ENCODE measurements at places on chromosomes 7 and 10.

GRCh38 chr10:31936933-31937332, 8.3 kb upstream of the ARHGAP12 start:
- DNase-seq = no peak

DNA sequence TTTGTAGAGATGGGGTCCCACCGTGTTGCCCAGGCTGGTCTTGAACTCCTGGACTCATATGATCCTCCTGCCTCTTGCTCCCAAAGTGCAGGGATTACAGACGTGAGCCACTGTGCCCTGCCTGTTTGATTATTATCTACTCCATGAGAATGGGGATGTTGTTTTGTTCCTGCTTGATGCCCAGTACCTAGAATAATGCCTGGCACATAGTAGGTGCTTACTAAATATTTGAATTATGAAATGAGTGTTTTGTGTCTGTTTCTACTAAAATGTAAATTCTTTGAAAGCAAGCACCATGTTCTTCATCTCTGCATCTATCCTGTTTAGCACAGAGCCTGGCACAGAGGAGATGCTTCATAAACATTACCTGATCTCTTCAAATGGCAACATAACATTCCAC, 40.9 kb downstream of the ZNF783 start:
- no peak for DNase-seq

DNA sequence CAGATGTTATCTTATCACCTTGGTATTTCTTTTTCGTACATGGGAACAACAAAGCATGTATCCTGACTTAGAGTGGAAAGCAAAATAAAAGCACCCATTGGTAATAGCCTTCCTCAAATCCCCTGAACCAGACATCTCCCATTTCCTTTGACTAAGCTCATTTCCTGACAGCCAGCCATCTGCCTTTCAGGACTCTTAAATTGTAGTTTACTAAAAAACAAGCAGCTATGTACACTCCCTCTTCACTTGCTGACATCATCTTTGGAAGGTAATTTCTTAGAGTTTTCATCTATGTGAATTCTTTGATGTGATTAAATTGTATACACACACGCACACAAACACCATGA, 40.7 kb downstream of the ARL4A start:
- DNase-seq = no peak

GRCh38 chr7:29271319-29271658, 76.7 kb downstream of the CHN2 start:
- no peak for DNase-seq

GRCh38 chr10:118754229-118754555, 578 bp downstream of the CACUL1 start:
- peak; percentile 49 for DNase-seq

DNA sequence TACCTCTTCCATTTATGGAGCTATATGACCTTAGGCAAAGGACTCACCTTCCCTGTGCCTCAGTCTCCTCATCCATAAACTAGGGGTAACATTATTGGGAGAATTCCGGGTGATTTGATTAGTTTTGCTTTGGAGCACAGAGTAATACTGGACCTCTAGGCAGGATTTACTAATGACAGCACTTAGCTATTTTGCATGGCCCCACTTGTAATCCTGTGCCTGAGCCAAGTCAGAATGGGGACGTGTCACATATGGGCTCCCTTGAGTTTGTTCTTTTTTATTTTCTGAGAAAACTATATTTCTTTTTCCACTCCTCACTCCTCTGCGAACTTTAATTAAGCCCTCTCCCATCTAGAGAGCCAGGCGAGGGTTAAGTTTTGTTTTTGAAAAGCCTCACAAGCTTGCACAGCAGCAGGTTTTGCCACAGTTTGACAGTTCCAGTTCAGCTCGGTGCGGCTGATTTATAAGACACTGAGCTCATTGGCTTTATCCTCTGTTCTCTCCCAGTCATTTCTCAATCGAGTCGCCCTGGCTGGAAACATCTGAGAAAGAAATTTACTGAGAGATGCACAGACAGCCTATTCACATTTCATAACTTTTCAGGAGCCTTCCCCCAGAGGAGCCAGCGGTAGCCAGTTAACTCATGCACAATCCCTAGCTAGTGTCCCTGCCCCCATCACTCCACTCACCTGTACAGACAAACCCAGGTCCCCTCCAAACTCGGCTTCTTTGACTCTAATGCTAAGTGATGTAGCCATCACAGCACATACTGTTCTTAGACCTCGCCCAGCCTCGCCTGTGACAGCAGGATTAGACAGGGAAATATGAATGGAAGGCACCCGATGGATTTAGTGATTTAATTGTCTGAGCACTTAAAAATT, 441.9 kb upstream of the NPVF start:
- DNase-seq = no peak

GRCh38 chr10:97861097-97861750, 11.6 kb downstream of the GOLGA7B start:
- peak; percentile 87 for DNase-seq

- no peak for DNase-seq
Observed at GRCh38 chr7:72057796-72058195, 354.3 kb downstream of the CALN1 start.

DNA sequence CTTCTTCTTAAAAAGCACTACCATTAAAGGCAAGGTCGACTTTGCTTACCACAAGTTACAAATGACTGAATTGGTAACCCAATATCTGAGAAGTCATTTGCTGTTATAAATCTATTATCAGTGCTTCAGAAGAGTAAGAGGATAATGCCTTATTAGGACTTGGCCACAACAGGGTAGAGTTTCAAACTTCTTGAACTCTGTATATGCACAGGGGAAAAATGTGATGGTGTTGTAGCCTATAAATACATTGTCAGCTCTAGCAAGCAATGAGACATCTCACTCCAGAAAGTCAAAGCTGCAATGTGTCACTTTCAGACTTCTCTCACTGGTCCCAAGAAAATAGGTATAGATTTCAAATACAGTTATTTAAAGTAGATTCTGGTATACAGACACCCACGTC, 9.3 kb downstream of the TFEC start:
- DNase-seq = no peak

- DNase-seq = no peak
Observed at GRCh38 chr10:104922810-104923209, 281.7 kb downstream of the SORCS3 start.

DNA sequence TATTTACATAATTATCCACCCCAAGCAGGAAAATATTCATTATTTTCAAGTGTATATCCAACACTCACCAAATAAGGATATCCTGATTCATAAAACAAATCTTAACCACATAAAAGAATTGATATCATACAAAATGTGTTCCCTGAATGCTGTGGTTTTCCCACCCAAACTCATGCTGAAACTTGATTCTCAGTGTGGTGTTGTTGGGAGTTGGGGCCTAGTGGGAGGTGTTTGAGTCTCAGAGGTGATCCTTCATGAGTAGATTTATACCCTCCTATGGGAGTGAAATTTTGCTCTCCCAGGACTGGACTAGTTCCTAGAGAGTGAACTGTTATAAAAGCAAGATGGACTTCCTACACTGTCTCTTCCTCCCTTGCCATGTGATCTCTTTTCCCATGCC, 1028.3 kb downstream of the SORCS1 start:
- DNase-seq = peak; percentile 8

GRCh38 chr10:86837663-86838062, 81.2 kb downstream of the BMPR1A start:
- no peak for DNase-seq

DNA sequence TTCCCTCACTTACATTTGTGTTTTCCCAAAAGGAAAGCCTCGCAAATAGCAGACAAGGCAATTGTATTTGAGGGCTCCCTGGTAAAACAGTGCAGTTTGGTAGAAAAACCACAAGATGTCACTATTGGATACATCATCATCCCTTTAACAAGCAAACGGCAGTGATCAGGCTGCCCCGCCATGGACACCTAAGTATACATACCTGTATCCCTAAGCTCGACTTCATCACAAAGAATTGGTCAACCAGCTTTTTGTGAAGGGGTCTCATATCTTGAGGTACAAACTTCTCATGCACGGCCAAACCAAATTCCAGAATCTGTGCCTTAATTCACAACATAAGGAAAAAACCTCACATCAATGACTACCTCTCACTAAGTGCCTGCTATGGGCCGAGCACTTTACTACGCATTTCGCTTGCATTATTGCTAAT, 179.5 kb upstream of the IMMP2L start:
- peak; percentile 67 for DNase-seq

GRCh38 chr7:135575296-135575695, 17.6 kb downstream of the NUP205 start:
- no peak for DNase-seq

GRCh38 chr7:17564678-17565212, 266.3 kb downstream of the AHR start:
- DNase-seq = peak; percentile 75

GRCh38 chr10:79335470-79336235, 11.6 kb upstream of the PPIF start:
- no peak for DNase-seq

GRCh38 chr10:17029581-17030271, 99.9 kb downstream of the CUBN start:
- DNase-seq = peak; percentile 89

DNA sequence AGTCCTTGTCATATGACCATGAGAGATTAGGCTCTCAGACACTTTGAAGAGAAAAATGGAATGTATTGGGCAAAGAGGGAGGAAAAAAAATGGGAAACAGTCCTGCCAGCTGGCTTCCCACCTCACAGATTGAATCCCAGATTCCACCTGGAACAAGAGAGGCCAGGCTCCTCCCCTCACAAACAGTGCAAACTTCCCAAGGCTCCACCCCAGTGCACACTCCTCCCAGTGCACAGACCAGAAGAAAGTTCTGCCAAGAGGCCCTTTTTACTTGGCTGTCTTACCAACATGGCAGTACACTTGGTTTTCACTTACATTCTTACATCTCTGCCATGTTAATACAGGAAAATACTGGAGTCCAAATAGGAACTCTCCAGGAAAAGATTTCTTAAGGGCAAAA, 202.3 kb downstream of the AHR start:
- no peak for DNase-seq

DNA sequence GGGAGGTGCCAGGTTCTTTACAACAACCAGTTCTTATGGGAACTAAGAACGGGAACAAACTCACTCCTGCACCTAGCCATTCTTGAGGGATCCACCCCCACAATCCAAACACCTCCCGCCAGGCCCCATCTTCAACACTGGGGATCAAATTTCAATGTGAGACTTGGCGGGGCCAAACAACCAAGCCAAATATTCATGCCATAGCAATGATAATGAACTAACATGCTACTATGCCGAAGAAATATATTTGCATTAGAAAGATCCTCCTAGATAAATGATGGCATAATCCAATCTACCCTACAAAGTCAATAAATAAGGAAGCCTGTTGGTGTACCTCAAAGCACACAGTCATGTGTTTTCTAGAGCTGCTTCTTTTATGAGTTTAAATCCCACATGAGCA, 57.6 kb downstream of the CCDC71L start:
- no peak for DNase-seq

DNA sequence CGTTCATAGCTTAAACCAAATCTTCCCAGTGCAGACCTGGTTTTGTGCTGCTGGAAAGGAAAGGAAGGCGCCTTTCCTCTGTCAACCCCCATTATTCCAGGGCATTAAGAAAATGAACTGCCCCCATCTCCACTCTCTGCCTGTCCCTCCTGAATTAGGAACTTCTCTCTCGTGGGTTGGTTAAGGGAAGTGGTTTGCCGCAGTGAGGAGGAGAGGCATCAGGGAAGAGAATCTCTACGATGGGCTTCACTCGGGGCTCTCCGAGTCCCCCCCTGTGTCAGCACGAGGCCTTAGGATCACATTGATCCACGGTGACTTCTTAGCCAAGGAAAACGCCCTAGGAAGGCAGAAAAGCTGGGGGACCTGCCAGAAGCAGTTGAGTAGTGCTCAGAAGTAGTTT, 53.9 kb upstream of the LYZL2 start:
- DNase-seq = no peak

DNA sequence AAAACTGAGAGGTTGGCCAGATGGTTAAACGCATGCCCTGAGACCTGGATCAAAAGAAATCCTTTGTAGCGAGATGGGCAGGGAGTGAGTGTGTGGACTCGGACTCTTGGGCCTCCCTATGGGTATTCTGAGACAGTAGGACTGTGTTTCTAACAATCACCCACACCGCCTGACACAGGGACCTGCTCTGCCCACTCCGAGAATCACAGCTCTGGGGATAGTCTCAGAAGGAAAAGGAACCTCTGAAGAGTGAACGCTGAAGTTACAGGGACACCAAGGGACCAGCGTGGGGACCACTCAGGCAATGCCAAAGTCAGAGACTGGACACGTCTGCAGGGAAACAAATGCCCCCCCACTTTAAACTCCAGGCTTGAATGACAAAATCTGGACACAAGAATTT, 242.1 kb upstream of the TCERG1L start:
- DNase-seq = no peak

- no peak for DNase-seq
Observed at GRCh38 chr7:28785041-28785995, 172.8 kb downstream of the TRIL start.

DNA sequence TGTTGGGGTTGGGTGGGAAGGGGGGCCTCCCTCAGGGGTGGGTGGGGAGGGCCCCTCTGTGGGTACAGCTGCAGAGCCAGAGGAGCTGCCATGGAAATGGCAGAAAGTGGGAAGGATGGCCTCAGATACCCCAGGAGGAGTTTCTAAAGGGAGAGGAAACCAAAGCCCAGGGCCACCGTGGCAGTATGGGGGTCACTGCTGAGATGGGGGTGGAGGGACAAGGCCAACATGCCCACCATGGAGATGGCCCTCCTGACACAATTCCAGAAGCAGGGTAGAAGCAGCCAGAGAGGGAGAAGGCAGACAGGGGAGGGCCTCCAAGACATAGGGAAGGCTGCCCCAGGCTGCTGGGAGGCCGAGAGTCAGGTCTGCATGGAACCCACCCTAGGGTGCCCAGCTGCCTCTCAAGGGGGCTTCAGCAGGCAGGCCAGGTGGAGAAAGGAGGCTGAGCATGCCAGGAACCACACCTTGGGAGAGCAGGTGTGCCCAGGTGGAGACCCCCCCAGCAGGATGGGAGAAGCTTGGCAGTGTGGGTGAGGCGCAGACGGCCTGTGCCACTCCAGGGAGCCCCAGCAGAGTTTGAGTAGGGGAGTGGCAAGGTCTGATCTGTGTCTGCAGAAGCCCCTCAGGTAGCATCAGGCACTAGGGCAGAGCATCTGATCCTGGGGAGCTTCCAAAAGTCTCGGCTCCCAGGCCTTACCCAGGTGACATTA, 146.8 kb downstream of the ARHGAP22 start:
- DNase-seq = no peak

DNA sequence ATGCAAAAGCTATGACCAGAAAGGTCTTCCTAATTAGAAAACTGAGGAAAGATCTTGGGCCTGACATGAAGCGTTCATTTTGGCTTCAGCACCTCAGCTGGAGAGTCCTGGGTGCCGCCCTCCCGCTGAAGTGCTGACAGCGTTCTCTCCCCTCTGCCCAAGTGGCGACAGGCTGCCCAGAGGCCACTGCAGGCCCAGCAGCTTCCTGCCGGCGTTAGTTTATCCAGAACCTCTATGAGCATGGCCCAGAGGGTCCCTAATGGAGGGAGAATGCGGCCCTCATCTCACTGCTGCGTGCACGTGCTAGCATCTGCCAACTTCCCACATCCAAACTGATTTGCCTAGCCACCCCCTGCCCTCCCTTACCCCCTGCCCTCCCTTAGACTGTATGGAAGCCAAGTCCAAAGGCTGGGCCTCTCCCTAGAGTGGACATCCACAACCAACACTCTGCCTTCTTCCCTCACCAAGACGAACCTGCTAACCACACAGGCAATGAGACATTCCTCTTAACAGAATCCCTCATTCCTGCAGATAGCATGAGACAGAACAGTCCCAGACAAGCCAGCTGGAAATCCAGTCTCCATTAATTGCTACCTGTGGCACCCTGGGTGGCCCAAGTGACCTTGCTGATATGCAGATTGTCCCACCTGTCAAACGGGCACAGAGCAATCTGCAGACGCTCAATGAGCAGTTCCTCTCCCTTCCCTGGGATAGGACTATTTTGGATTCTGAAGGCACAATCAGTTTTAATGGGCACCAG, 108.4 kb downstream of the C10orf90 start:
- DNase-seq = no peak
